ENCODE measurements at places on chromosomes 11 and 22.

GRCh38 chr11:104370478-104370877 lies 206.5 kb upstream of the PDGFD start:
- DNase-seq = no peak

DNA sequence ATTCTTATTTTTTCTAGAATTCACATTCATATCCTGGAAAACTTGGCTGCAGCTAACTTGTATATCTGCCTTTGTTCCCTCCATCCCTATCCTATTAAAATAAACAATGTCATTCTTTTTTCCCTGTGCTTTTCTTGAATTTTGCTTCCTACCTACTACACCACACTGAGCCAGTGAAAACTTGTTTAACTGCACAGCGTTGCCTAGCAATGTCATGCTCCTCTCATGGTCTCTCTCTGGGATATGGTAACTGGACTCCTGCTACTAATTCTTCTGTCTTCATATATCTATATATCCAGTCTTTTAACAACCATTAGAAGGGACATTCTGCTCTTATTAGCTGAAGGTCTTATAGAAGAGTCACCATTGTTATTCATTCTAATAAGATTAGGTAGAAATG lies 434.4 kb downstream of the METTL15 start:
- DNase-seq = no peak

DNA sequence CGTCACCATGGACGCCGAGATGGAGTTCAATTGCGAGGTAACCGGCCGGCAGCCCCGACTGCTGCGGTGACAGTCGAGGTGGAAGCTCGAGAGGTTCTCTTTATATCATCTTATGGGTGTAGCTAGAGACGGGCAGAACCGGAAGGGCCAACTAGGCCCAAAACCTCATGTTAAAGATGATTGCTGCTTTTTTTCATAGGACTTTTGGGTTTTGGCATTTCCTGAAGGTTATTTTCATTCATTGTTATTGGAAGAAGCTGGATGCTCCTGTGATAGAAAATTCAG lies 585 bp downstream of the NF2 start:
- DNase-seq = peak; percentile 16

DNA sequence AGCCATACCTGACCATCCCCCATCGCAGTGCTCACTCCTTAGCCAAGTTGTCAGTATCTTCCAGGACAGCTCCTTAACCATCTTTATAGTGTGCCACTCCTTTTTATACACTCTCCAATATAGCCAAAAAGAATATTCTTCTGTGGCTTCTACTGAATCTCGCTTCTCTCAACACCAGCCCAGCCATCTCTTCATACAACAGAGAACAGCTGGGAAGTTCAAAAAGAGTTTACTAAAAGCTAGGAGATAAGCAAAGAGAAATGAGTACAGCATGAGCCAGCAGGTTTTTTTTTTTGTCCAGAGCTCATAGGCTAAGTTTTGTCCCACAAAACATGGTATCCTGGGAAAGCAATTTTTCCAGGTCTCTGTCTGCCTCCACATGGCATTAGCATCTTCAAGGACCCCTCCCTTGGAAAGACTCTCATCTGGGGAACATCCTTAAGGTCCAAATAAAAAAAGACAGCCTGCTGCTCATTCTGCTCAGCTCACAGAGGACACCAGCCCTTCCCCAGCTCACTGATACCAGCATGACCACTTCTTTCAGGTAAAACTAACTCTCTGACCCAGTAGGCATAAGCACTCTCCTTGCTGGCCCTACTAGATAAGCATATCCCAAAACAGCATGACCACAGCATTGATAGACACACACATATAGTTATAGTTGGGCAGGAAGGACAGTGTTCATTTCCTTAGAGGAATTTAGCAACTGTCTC lies 48.8 kb upstream of the YWHAH start:
- DNase-seq = no peak

DNA sequence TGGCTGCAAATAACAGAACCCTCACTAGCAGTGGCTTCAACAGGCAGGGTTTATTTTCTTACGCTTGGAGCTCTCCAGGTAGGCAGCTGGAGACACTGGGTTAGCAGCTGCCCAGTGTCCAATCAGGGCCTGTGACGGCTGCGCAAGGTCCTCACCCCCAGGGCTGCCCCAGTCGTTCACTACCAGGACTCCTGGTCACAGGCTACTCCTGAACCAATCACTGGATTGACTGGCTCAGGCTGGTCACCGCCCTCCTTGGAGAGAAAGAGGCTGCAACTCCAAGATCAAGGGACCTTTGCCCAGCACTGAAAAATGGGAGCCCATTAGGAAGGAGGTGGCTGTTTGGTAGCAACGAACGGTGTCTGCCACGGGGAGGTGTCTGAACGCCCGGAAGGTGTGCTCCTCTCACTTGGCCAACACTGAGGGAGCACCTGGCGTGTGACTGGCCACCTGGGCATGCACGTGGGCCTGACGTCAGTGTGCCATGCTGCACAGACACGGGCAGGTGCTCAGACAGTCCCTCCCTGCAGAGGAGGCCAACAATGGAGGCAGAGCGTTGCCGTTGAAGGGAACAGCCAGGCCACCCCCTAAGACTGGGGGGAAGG lies 5.1 kb downstream of the ARSA start:
- DNase-seq = no peak

DNA sequence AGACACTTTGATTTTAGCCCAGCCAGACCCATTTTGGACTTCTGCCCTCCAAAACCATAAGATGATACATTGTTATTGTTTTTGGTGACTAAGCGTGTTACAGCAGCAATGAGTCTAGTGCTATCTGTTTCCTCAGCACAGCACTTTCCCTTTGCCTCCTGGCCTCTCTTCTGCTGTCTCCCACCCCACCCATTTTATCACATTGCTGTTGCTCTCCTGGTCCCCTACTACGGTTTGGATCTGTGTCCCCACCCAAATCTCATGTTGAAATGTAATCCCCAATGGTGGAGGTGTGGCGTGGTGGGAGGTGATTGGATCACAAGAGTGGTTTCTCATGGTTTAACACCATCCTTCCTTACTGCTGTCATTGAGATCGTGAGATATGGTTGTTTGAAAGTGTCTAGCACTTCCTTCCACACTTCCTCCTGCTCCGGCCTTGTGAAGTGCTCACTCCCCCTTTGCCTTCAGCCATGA lies 59.8 kb upstream of the CD82 start:
- DNase-seq = no peak

Measured in activated T-cell treated with anti-CD3 and anti-CD28 coated beads for 4 hours (primary cell).